Panc1 (cell line): ENCODE measurements at places on chromosomes 2 and 18.

- no peak for DNase-seq
These were observed 267.4 kb upstream of the RAB6C start for GRCh38 chr2:129711816-129712675.

DNA sequence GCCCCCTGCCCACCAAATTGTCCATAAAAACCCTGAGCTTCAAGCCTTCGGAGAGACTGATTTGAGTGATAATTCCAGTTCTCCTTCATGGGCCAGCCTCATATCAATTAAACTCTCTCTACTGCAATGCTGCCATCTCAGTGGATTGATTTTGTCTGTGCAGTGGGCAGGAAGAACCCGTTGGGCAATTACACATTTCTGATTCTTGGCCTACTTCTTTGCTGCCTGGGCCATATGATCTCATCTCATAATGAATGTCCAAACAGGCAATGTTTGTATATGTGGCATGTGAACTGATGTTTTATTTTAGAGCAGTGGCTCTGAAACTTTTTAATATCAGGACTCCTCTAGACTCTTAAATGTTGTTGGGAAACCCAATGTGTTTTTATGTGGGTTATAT, 101.2 kb upstream of the SLC38A11 start:
- no peak for DNase-seq

GRCh38 chr2:47311764-47312490, 91.0 kb upstream of the MSH2 start:
- DNase-seq, result no peak

DNA sequence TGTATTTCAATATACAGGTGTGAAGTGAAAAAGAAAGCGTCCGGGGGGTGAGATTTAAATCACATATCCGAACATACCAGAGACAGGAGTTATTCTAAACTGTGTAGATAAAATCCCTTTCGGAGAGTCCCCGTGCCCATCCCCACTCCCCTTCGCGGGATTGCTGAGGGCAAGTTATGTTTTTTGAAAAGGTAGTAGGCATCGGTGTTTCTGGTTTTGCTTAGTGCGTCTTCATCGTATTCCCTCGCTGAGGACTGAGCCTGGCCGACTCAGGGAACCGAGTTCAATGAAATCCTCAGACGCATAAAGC, 583.4 kb downstream of the ZEB2 start:
- no peak for DNase-seq

DNA sequence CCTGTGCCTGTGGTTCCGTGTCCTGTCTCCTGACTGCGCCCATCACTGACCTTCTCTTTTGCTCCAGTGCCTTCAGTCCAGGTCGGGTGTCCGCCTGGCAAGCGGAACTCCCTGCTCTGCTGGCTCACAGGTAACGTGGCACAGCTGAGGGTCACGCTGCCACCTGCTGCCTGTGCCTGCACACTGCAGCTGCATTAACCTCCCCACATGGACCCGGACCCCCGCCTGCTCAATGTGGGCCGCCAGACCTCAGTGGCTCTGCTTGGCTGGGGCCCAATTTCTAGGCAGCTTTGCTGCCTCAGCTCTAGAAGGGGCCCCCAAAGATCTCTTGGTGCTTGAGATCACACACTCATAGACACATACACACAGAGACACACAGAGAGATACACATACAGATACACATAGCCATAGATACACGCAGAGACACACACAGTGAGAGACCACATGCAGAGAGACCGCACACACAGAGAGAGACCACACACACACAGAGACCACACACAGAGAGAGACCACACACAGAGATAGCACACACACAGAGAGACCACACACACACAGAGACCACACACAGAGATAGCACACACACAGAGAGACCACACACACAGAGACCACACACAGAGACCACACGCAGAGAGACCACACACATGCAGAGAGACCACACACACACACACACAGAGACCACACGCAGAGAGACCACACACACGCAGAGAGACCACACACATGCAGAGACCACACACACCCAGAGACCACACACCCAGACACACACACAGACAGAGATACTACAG, 14.9 kb upstream of the CNNM3 start:
- DNase-seq, result no peak

- peak; percentile 63 for DNase-seq
These were observed 888 bp downstream of the VAMP5 start for GRCh38 chr2:85584857-85585780.

DNA sequence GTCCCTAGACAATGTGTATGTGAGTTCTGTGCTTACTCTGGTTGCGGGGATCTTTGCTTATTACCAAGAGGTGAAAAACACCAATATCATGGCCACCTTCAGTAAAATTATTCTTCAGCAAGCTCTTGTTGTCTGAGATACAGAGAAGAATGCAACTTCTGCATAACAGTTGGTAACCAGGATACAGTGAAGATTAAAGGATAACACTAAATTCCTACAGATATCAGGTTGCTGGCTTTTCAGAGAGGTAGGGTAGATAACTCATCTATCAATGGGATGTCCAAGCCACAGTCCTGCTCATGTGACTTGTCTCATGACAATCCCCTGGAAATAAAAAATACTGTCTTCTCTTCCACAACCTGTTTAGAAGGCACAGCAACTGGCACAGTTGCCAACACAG, 308.5 kb downstream of the TNS1 start:
- no peak for DNase-seq

DNA sequence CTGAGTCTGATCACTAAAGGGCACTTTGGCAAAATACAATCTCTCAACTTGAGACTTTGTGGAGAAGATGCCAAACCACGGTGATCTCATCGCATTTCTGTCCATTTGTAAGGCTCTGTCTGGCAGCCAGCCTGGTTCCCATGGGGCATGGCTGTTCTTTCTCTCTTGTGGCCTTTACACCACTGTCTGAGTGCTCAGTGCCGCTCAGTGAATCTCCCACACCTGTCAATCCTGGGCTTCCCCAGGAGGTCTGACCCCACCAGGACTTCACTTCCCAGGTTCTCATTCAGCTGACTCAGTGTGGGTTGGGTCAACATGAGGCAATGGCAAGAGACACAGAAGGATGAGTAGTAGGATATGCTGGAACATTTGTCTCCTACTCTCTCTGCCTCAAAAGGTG, 96.8 kb upstream of the TRIB2 start:
- DNase-seq, result no peak

DNA sequence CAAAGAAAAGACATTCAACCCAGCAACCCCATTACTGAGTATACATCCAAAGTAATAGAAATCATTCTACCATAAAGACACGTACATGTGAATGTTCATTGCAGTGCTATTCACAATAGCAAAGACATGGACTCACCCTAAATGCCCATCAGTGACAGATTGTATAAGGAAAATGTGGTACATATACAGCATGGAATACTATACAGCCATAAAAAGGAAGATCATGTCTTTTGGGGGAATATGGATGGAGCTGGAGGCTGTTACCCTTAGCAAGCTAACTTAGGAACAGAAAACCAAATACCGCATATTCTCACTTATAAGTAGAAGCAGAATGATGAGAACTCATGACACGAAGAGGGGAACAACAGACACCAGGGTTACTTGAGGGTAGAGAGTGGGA, 145.9 kb downstream of the GULP1 start:
- no peak for DNase-seq

- no peak for DNase-seq
These were observed 152.2 kb downstream of the DAW1 start for GRCh38 chr2:228023619-228024018.
